ENCODE measurements at places on chromosomes 5 and 9. TPM values are rescaled to one million over a fixed set of nuclear protein-coding genes. Genes with fewer than 3 reads are reported as not detected.

CDO1 gene
- total RNA-seq, result not detected

GRCh38 chr9:95090871-95091577 lies 226.5 kb downstream of the FANCC start:
- DNase-seq, result no peak

- DNase-seq, result no peak
Measured at GRCh38 chr5:53031695-53032096, 42.5 kb downstream of the ITGA2 start.

DNA sequence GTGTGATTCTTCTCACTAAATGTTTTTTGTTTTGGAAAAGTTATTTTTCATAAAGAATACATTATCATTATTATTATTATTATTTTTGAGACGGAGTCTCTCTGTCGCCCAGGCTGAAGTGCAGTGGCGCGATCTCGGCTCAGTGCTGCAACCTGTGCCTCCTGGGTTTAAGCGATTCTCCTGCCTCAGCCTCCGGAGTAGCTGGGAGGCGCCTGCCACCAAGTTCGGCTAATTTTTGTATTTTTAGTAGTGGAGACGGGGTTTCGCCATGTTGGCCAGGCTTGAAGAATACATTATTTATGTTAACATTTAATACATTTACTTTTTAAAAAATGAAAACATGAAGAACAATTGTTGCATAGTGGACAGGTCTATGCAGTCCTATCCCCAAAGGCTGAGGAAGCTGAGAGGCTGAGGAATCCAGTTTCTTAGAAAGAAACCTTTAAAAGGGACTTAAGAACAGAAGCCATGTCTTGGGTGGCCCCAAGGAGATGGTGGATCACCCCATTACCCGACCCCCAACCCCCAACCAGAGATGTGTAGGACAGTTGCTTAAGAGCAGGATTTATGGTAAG lies 2.0 kb downstream of the TMEM38B start:
- no peak for DNase-seq

NPR3 gene
- 5.8 TPM for total RNA-seq

GRCh38 chr9:84258371-84258770 lies 82.2 kb downstream of the SLC28A3 start:
- no peak for DNase-seq

PPP3R2 gene
- total RNA-seq, result not detected

- DNase-seq, result peak; percentile 33
Measured at GRCh38 chr9:127360829-127361228, 36.1 kb upstream of the SLC2A8 start.

DNA sequence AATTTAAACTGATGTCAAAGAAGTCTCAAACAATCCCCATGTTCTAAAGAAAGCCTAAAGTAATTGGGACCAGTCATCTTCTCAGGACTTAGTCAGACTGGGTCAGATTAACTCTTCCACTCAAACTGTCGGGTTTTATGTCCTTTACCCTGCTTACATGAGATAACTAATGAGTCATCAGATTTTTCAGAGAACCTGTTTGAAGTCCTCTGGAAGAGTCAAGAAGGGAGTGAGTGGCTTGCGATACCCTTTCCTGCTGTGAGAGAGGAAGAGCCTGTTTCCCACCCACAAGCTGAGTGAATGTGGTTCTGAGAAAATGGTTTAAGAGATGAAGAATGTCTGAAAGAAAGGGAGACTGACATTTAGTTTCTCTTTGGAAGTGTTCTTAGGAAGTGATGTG lies 1866.7 kb upstream of the C9orf72 start:
- no peak for DNase-seq

DNA sequence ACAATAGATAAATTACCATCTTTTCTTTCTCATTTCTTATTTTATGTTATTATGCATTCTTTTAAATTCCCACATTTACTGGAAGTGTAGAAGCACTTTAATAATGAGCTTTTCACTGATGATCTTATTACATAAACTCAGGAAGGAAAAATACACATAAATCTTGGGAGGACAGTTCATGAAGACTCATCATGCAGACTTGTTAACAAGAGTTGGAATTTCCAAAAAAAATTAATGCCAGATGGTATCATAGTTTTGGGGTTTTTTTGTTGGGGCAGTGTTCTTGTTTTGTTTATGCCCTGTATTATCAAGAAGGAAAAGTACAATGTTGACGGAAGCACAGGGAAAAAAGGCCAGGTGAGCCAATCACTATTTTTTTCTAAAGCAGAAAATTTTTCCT lies 35.1 kb downstream of the CEMIP2 start:
- no peak for DNase-seq

GRCh38 chr9:31807574-31808256 lies 576.7 kb upstream of the ACO1 start:
- no peak for DNase-seq

DNA sequence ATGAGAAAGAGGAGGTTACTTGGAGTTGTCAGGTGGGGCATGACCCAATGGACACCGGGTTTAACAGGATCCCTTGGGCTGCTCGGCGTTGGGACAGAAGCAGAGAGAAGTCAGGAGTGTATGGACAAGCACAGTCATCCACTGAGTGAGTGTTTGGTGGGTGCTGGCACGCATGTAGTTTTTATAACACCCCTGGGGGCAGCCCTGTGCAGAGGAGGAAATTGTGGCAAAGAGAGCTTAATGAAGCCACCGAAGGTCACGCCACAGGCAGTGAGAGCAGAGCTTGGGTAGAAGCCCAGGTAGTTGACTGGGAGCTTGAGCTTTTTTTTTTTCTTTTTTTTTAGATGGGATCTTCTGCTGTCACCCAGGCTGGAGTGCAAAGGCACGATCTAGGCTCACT lies 43.2 kb upstream of the IER5L start:
- no peak for DNase-seq

DNA sequence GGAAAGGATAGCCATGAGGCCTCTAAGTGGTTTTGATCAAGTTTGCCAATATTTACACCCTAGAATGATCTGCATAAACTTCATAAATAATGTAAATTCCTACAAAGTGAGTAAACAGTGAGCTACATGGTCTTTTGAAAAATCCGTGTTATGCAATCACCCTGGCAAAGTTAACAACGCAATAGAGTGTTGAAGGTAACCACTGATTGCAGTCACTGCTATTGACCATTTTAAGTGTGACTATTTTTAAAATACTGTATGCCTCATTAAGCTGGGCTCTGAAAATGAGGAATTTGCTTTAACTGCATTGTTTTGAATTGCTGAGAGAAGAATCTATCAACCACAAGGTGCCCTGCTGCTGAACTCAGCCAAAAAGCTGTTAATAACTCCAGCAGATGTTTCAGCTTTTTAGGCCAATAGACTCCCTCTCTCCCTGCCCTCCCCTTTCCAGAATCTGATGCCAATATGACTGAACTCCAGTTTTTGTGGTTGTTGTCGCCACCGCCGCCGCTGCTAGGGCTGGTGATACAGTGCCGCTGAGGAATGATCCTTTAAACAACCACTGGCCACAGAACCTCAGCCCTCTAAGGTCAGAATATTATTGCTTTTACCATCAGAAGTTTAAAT lies 35.3 kb upstream of the SMARCA2 start:
- peak; percentile 68 for DNase-seq

DNA sequence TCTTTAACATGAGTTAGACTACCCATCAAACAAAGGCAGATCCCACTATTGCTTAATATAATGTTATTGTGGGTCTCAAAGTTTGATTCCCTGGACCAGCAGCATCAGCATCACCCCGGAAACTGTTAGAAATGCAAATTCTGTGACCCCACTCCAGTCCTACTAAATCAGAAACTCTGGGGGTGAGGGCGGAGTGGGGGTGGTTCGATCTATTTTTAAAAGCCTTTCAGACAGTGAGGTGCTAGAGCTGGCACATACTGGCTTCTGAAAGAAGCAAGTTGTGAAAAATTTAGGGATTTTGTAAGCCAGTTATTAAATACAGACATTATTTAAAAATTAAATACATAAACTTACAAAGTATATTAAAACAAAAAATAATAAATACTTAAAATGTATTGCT lies 513.2 kb downstream of the NFIB start:
- no peak for DNase-seq

DNA sequence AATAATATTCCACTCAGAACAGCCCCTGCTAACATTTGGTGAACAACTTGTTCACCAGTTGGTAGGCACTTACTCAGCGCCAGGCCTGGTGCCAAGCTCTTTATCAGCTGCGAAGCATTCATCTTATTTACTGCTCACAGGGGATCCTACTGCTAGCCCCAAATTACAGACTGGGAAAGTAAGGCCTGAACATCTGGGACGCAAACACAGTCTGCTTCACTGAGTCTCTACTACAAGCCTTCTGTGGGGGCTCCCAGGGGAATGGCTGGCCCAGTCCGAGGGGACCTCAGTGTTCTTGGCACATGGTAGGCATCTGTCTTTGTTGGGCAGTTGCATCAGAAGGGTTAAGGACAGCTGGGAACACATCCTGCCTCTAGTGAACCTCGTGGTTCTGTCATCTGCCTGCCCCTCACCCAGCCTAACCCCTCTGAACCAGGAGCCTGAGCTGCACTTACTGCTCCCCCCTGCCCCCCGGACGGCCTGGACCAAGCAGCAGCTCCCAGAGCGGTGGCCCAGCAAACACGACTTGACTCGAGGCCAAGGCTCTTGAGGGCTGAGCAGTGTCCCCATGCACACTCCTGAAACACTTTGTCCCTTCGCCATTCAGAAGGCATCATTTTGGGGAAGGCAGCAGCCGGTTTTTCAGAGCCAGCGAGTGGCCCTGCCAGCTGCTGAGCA lies at the start of gene PHYHD1:
Gene PHYHD1, plus strand, starts transcription at position 602 of the 678 bp plus-strand sequence. CDS start 1,342 bp downstream, outside the sequence.
- peak; percentile 83 for DNase-seq

DNA sequence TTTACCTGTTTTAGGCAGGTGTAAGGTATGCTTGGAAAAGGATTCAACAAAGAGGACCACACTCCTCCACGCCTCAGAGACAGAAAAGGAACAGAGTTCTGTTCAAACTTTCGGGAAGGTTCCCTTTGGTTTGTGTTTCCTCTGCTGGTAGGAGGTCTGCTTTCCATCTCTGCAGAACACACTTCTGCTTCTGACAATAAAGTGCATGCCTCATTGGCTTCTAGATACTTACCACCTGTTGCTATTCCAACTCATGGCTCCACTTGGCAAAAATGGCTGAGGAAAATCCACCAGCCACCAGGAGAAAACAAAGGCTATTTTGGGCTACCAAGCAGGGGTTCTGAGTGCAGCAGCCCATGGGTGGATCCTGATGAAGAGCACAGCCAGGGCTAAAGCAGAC lies 112.7 kb downstream of the NRG2 start:
- no peak for DNase-seq

DNA sequence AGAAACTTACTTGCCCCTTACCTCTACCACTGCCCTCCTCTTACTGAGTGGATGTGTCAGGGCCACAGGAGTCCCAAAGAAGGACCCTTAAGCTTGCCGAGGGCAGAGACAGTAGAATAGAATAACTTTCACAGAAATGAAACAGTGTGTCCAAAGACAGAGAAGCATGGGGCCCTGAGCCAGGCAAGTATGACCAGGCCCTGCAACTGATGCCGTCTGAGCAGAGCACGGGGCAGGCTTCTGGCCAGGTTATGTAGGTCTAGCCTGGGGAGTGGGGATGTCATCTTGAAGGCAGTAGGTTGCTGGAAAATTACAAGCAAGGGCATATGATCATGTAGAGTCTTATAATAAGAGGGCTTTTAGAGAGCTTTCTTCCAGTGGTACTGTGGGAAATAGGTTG lies 415.4 kb downstream of the KDM4C start:
- no peak for DNase-seq

ZNG1F gene
- total RNA-seq, result 19.5 TPM

DNA sequence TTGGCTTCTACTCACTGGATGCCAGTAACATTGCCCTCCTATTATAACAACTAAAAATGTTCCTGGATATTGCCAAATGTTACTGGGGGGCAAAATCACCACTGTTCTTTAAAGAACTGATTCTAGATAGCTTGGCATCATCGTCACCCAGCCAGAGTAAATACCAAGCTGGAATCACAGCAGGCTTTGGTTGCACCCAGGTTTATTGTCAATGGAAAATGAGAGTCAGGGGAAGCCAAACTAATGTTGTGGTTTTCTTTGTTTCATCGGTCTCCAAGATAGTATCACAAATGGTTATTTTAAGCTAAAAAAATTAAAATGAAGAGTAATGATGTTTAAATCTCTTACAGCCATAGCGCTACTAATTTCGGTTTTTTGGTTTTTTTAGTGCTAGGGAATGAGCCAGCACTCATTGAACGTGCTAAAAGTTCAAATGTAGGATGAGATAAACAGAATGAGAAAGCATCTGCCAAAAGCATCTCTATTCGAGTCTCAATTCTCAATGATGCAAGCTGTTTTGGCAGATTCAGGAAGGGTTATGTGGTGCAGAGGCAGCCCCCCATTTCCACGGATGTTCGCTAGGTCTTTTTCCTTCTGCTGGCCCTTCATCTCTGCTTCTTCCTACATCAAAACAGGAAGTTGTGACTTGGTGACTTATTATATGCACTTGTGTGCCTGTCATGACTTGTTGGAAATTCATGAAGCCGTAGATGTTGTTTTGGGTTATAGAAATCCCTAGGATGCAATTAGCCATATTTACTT lies 558.0 kb downstream of the EBF1 start:
- DNase-seq, result no peak

GLRA1 gene
- not detected for total RNA-seq

EPB41L4A gene
- 0.53 TPM for total RNA-seq

GRCh38 chr9:94600258-94600657 lies 6.6 kb upstream of the FBP2 start:
- DNase-seq, result no peak

DNA sequence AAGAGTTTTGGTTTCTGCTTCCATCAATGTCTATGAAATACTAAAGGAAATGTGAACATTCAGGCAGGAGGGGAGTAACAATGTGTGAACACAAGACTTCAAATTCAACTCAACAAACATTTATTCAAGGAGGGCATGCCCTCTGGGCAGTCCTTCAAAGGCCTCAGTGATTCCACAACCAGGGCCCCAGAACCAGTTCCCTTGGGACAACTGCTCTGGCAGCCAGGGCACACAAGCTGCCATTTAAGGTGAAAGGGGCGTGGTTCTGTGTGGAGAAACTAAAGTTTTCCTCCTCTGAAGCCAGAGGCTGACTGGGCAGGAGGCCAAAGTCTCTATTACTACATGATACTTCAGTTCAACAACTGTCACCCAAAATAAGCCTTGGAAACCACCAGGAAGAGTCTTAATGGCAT lies 3.2 kb downstream of the RBM18 start:
- peak; percentile 38 for DNase-seq

GRCh38 chr5:35847491-35847890 lies 9.2 kb upstream of the IL7R start:
- no peak for DNase-seq

CCNO gene
- 0.89 TPM for total RNA-seq
